ENCODE measurements at places on chromosomes 5 and 9.
A peak's percentile ranks its signal among the peaks of the same experiment; 100 is the strongest.

GRCh38 chr9:121887553-121888437, 205.3 kb downstream of the TTLL11 start:
- DNase-seq: no peak

GRCh38 chr9:89814340-89815040, 209.7 kb downstream of the GADD45G start:
- DNase-seq: no peak

DNA sequence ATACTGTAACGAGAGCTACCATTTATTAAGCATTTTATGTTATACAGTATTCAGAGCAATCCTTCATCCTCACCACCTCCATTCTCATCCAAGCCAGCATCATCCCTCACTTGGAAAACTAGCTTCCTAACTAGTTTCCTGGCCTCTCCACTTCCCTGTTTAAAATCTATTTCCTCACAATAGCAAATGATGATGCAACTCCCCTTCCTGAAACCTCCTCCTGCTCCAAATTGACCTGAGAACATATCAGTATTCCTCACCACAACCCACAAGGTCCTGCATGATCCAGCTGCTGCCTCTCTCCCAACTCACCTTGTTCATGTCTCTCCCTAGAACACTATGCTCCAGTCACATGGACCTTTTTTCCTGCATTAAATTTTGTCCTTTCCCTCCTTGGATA, 4.3 kb upstream of the SLC36A2 start:
- DNase-seq: no peak

GRCh38 chr9:131238402-131239021, 37.8 kb downstream of the FAM78A start:
- no peak for DNase-seq

DNA sequence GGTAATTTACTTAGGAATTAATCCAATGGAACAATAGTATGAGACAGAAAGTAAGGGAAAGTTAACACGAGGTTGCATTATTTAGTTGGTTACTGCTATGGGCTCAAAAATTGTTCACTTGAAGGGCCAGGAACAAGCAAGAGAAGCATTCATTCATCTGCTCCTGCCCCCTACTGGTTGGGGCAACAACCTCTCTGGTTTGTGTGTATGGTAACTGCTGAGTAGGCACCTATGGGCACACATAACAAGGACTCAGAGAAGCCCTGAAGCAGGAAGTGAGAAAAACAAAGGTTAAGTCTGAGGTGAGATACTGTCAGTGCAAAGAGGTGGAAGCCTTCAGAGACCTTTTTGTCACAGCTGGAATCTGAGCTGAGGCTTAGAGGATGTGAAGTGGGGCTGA, 34.4 kb upstream of the RANBP6 start:
- no peak for DNase-seq

DNA sequence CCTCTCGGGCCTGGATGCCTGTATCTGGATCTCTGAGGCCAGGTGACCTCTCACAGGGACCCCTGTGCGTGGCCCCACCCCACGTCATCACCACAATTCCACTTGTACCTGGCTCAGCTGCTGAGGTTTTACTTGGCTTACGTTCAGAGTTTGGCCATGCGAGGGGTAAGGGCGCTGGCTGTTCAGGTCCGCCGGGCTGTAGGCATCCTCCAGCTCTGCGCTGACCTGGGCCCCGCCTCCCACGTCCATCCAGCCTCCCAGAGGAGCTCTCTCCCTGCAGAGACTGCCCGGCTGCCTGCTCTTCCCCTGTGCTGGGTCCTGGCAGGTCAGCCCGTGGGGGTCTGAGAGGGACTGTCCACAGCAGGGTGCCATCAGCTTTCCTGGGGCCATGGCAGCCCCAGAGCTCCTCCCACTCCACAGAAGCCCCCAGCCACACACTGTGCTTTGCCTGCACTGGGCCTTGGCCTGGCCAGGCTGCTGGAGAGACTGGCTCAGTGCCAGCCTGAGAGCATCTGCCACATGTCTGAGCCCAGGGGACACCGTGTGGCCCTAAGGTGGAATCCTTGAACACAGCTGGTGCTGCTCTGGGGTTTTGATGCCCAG, 43.6 kb downstream of the SLC6A3 start:
- DNase-seq: peak; percentile 72

- peak; percentile 7 for DNase-seq
These were observed 45.9 kb upstream of the APC start for GRCh38 chr5:112691758-112692157.

DNA sequence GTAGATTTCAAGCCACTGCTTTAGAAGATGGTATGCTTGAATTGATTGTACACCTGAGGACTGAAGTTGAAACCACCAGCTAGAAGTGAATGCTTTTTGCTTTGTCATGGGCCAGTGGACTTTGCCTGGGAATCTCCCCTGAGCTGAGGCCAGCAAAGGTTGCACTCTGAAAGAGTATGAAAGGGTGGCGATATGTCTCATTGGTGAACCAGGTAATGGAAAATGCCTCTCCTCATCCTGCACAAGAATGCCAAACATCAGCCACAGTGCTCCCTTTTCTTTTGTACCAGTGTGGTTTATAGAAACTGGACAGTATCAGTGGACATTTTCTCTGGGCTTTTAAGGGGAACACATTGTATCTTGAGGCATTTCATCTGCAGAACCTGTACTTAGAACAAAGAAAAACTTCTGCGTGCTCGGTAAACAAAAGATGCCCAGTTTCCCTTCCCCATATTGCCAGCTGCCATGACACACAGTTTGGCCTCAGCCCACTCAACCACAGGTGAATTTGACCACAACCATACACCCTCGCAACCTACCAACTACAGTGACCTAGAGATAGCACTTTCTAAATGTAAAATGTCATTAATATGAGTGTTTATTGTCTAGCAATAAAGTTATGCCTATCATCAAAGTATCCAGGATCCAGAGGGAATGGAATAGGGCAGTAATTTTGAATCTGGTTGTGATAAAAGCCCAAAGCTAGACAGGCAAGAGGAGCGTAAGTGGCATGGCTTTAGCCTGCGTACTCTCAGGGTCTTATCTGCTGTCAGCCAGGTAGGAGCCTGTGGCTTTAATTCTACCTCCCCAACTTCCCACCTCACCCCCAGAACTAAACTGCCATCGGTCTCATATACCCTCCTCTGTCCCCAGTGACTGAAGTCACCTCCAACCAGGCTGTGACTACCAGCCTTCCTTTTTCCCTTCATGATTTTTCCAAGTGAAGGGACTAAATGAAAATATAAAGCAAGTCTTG, 79.5 kb upstream of the LHFPL2 start:
- no peak for DNase-seq

DNA sequence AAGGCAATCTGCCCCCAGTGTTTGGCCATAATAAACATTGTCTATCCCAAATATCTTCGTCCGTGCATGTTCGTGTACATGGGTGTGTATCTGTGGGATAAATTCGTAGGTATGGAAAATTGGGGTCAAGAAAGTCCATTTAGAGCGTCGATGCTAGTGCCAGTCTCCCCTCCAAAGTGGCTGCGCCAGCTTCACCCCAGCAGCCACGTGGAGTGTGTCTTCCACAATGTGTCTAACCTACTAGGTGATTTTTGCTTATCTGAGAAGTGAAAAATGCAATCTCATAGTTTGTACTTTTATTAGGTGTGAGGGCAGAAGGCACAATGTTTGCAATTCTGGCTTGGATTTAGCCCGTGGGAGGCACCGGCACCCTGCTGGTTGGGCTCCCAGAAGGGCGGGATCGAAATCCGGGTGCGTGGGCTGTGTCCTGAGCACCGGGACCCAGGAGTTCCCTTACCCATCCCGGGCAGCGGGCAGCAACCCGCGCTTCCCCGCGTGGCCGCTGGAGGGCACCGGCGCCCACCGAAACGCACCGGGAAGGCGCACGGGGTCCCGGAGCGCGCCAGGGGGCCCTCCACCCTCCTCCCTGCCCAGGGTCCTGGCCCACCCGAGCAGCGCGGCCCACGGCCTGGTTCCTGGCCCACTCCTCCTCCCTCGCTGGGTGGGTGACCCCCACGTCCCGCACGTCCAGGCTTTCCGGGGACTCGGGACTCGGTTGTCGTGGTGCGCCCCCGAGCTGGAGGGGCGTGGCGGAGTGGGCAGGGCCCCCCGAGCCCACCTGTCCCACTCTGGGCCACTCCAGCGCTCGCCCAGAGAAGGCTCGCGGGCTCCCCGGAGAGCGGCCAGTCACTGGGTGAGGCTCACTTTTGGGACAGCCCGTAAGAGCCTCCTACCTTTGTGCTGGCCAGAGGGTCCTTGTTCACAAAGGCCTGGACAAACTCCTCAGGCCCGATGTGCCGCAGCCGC, 55.4 kb upstream of the RNF130 start:
- DNase-seq: peak; percentile 16

DNA sequence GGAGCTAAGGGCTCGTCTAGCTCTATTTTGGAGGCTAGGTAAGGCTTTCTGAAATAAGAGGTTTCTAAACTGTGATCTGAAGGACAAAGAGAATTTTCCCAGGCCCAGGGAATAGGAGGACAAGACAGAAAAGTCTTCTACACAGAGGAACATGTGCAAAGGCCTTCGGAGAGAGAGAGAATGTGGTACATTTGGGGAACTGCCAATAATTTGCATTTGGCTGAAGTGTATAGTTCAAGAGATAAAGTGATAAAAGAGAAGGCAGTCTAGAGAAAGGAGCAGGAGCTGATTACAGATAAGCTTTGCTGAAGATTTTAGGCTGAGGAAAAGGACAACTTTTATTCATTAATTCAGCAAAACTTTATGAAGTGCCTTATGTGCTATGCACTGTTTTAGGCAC, 214.4 kb upstream of the ELL2 start:
- DNase-seq: no peak

DNA sequence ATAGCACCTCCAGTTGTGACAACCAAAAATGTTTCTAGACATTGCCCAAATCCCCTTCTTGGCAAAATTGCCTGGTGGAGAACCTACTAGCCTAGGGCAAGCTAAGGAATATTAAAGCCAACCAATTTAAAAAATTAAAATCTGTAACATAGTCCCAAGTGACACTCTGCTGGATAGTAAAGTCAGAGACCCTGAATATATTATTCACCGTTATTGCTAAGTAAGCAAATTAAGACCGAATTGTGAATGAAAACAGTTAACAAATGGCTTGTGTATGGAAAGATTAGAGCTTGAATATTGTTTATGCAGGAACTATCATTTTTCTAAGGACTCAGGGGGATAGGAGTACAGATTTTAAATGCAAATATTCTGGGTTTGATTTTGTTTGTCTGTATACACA, 208.1 kb downstream of the DMAC1 start:
- DNase-seq: no peak
